ENCODE measurements at places on chromosomes 3 and 15.

DNA sequence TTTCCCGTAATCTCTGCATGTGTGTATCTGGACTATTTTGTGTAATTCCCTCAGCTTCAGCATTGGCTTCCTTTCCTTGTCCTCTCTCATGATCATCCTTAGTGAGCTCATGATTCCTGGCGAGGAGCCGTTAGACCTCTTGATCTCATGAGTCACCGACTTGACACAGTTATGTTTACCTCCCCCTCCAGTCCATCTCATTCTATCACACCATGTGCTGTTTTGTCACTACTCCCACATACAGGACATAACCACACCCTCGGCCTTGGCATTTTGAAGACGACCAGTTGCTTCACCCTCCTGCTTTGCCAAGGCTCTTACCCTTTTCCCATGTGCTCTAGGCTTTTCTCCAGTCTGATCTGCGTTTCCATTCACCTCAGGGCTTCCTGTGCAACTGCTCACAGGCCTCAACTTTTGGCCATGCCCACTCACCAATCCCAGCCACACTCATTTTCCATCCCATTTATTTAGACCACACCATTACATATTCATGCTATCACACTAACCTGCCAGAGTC is 41.5 kb downstream of the CP start:
- DNase-seq, result no peak

DNA sequence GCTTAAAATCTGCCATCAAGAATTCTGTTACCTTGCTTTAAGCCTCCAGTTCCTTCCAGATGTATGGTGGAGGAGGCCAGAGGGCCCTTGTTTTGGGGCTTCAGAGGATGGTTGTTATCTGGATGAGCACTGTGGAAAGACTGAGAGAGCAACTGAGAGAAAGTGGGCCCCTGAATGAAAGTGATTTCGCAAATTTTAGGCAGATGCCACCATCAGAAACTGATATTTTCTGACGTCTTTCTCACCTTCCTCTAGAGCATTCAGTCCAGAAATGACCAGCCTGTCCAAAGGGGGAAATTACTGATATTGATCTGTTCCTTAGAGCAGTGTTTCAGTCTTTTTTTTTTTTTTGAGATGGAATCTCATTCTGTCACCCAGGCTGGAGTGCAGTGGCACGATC is 13.4 kb downstream of the B3GNT5 start:
- no peak for DNase-seq

DNA sequence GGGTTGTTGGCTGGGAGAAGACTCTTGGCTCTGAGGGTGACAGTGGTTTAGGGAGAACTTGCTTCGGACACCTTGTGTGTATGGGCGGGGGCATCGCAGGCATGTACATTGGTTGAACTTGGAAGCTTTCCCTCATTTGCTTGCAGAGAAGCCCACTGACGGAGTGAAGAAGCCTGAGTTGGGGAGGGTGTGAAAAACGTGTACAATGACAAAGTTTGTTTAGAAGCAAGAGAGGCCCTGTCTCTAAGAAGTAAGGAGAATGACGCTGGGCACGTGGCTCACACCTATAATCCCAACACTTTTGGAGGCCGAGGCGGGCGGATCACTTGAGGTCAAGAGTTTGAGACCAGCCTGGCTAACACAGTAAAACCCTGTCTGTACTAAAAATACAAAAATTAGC is 13.7 kb downstream of the LIMD1 start:
- DNase-seq, result no peak

DNA sequence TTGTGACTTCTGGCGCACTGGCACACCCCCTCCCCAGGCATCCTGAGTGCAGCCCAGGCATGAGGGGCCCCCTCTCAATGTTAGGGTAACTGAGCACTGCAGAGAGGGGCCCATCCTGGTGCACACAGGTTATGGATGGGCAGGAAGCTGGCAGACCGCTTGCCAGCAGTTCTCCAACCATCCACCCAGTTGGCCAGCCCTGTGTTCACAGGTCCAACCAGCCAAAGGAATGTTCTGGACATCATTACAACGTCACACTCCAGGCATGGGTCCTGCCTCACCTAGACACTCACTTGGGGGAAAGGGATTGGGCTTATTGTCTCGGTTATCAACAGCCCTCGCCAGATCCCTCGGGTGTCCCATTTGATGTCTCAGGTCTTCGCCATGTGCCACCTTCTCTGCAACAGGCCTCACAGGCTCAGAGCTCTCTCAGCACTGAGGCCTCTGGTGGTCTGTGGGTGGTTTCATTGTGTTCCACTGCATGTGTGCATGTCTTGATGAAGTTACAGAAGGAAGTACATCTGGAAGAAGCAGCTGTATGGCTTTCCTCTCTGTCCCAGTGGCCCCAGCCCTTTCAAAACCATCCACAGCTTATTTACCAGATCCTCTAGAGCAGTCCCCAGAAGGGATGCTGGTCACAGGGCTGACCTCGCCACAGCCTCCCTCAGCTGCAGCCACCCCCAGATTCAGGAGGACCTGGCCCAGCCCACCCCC is 23.7 kb downstream of the ADCY5 start:
- DNase-seq, result no peak

- DNase-seq, result no peak
These were observed 40.5 kb downstream of the PTPRG start for GRCh38 chr3:61601831-61602230.

GRCh38 chr3:158460926-158461325 is 110.1 kb upstream of the MLF1 start:
- no peak for DNase-seq

DNA sequence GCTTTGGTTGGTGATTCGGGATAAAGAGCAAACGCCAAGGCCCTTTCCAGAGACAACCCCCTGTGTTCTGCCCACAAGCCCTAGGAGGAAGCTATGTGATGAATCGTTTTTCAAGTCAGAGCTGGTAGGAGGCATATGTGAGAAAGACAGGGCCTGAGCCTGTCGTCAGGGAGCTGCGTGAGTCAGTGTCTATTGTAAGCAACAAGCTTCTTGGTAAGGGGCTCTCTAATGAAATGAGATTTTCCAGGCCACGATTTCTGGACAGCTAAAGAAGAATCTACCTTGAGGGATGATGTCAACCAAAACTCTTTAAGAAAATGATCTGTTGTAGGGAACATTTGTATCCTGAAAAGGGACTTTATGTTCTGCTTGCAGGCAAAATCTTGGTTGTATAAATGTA is 318.9 kb upstream of the IL12A start:
- DNase-seq, result no peak

DNA sequence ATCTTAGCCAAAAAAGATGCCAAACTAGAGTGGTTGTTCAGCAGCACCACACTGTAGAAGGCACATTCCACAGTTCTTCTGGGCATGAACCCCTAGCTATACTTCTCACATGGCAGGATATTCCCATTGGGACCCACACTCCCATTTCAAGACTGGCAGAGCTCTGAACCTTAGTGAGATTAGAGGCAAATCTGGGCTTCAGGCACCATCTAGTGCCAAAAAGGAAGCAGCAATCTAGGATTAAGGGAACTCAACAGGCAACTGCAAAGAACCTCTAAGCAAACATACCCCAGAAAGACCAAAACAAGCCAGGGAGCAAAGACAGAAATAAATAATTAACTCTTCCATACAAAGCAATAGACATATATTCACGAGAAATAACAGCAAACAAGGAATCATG is 66.2 kb downstream of the TAFA4 start:
- no peak for DNase-seq
